Small intestine (tissue), 16 donors: ENCODE measurements at places on chromosomes 1 and 21. TPM values are rescaled to one million over a fixed set of nuclear protein-coding genes. Genes with fewer than 3 reads are reported as not detected.

GRCh38 chr1:11463177-11463576 lies 15.8 kb upstream of the DISP3 start:
- DNase-seq: no peak

The PTGFR gene
- not detected for polyA plus RNA-seq

DNA sequence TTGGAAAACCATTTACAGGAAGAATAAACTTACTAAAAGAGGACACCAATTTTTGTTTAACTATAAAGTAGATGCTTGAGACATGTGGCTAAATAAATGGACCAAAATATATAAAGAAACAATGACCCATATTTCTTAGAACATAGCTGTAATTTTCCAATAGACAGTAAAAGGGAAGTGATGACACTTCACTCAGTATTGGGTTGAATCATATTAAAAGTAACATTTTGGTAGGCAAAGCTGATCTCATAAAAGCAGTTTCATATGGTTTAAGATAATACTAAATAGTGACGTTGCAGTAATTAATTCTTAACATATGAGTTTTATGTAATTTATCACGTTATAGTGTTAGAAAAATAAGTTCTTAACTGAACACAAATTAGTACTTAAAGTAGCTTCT lies 308.9 kb upstream of the RUNX1 start:
- DNase-seq: no peak

- DNase-seq: no peak
Measured at GRCh38 chr1:20311289-20311688, 20.6 kb downstream of the VWA5B1 start.

GRCh38 chr1:111628153-111628552 lies 8.6 kb downstream of the RAP1A start:
- no peak for DNase-seq

DNA sequence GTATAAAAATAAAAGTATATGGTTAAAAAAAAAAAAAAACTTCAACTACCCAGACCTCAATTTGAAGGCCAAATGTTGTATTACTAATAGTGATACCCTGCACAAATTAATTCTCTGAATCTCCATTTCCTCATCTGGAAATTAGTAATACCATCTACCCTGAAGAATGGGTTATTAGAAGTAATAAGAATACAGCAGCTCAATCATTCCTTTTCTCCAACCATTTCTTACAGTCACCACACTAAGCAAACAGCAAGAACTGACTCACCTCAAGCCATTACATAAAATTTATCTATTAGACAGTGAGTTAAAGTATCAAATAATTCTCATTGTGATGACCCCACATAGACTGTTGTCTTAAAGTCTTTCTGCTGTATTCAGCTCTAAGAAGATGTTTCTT lies 39.6 kb downstream of the RERE start:
- DNase-seq: no peak

DNA sequence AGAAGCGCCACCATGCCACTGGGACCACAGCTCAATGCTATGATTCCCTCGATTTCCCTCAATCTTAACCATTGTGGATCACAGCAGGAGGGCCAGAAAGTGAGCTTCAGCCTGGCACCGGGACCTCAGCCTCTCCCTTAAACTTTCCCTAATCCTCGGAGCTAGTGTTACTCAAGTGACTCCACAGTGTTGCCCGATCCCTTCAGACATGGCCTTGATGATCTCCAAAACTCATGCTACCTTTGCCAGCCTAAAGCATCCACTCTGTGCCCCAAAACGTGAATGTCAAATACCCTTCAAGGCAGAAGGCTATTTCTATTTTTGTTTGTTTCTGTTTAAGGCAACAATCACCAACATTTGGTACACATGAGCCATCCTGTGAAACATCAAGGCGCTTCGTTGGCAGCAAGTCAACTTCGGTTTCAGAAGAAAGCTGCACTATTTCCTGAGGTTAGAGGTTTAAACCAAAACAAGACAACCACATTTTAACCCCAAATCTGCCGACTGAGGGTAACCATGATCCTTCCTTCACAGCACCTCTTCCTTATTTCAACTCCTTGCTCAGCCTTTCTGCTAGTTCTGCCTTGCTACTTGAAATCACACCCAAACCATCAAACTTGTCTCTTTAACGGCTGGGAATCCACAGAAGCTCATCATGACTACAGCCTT lies 94.4 kb upstream of the KRTAP19-8 start:
- no peak for DNase-seq
